ENCODE measurements at places on chromosomes 6 and 20.

- no peak for DNase-seq
Measured at GRCh38 chr20:40571639-40572038, 117.4 kb downstream of the MAFB start.

DNA sequence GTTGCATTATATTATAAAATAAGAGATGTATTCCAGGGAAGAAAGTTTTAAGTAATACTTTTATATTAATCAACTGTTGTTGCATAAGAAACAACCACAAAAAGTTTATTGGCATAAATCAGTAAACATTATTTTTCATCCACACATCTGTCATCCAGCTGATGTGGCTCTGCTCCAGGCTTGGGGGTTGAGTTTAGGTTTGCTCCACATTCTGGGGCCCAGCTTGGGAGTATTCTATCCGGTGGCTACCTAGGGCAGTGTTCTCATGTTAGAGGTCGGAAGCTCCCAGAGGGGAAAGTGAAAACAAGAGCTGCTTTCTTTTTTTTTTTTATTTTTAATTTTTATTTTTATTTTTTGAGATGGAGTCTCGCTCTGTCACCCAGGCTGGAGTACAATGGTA, 728.4 kb upstream of the FLRT3 start:
- DNase-seq, result no peak

- DNase-seq, result no peak
Measured at GRCh38 chr6:38234934-38235682, 404.6 kb downstream of the BTBD9 start.

GRCh38 chr6:134451529-134451928, 133.6 kb upstream of the SGK1 start:
- no peak for DNase-seq

- DNase-seq, result no peak
Measured at GRCh38 chr6:134466771-134467525, 149.0 kb upstream of the SGK1 start.

Data from activated CD4-positive, alpha-beta T cell treated with anti-CD3 and anti-CD28 coated beads for 24 hours (primary cell).